Activated T-cell treated with anti-CD3 and anti-CD28 coated beads, Interleukin-2, amount 50 U/mL, for 72 hours (primary cell): ENCODE measurements at places on chromosomes 7 and 10. TPM values are rescaled to one million over a fixed set of nuclear protein-coding genes. Genes with fewer than 3 reads are reported as not detected.
A peak's percentile ranks its signal among the peaks of the same experiment; 100 is the strongest.

DNA sequence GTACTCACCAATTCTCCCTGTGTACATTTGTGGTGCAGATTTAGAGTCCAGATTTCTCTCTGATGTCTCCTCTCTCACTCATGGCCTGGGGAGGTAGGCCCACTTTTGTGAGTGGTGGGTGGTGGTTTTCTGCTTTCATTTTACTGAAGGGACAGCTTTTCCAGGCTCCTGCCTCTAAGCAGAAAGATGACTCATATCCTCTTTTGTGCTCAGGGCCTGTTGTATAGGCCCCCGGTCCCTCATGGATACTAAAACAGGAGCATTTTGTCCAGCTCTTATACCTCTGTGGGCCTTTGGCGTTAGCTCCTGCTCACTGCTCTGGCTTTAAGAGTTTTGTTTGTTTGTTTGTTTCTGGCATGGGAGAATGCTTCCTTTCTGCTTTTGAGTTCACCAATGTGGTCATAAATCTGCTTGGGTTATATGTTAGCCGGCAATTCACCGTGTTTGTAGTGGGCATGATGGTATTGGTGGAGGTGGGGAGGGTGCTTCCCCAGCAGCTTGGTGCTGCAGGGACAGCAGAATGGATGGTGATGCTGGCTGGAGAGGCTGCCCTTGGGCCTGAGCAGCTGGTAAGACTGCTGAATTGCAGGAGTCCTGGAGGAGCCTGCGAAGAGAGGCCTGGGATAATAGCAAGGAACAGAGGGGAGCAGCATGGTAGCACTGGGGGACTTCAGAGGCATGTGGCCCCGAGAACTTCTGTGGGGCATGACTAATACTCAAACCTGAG is 468.7 kb downstream of the RPS24 start:
- no peak for DNase-seq
- peaks cover 12% of the 10 kb centered on the region for H3K4me1 ChIP-seq
- H3K27ac ChIP-seq, result no peak overlapping the region
- H3K4me3 ChIP-seq, result no peak overlapping the region
- peaks cover 2% of the 10 kb centered on the region for H3K36me3 ChIP-seq

DNA sequence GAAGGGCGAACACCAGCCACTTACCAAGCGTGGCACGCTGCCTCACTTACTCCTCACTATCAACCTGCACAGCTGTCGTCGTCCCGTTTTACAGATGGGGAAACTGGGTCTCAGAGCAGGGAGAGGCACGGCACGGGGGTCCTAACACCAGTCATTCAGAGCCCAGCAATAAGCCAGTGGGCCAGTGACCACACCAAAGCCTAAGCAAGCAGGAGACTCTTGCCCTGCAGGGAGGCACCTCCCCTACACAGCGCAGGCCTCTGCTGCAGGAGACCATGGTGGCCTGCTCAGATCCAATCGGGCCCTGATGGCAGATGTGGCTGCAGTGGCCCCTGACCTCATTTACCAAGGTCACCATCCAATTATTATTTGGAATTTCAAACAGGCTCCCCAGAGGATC is 4.8 kb downstream of the SLIT1 start:
- peaks cover 46% of the 10 kb centered on the region for H3K27me3 ChIP-seq
- no peak overlapping the region for H3K4me3 ChIP-seq
- DNase-seq, result no peak
- H3K27ac ChIP-seq, result no peak overlapping the region

- H3K27ac ChIP-seq, result no peak overlapping the region
- H3K4me1 ChIP-seq, result no peaks in the 10 kb centered on the region
- H3K4me3 ChIP-seq, result no peak overlapping the region
- no peak for DNase-seq
- H3K27me3 ChIP-seq, result no peaks in the 10 kb centered on the region
Measured at GRCh38 chr7:37193087-37193774, 255.4 kb downstream of the ELMO1 start.

GRCh38 chr10:53315709-53316108 is 543.1 kb upstream of the MBL2 start:
- no peaks in the 10 kb centered on the region for H3K4me1 ChIP-seq
- H3K27ac ChIP-seq, result no peak overlapping the region
- H3K27me3 ChIP-seq, result no peaks in the 10 kb centered on the region
- DNase-seq, result no peak
- H3K4me3 ChIP-seq, result no peak overlapping the region

- no peaks in the 10 kb centered on the region for H3K36me3 ChIP-seq
- H3K27me3 ChIP-seq, result peaks cover 60% of the 10 kb centered on the region
- no peak for DNase-seq
- H3K4me1 ChIP-seq, result no peaks in the 10 kb centered on the region
- no peak overlapping the region for H3K4me3 ChIP-seq
- H3K27ac ChIP-seq, result no peak overlapping the region
Measured at GRCh38 chr7:45892407-45893035, 4.2 kb downstream of the IGFBP1 start.

GRCh38 chr7:29248713-29249382 is 54.3 kb downstream of the CHN2 start:
- H3K36me3 ChIP-seq, result peaks cover 1% of the 10 kb centered on the region
- H3K27ac ChIP-seq, result no peak overlapping the region

- H3K27ac ChIP-seq, result no peak overlapping the region
- H3K27me3 ChIP-seq, result peaks cover 7% of the 10 kb centered on the region
- H3K4me3 ChIP-seq, result no peak overlapping the region
- H3K36me3 ChIP-seq, result no peaks in the 10 kb centered on the region
Measured at GRCh38 chr7:151453326-151453791, 13.4 kb upstream of the CRYGN start.

- peaks cover 3% of the 10 kb centered on the region for H3K36me3 ChIP-seq
- H3K27me3 ChIP-seq, result no peaks in the 10 kb centered on the region
- DNase-seq, result peak; percentile 67
- peak overlapping the region; percentile 76 for H3K4me3 ChIP-seq
- peaks cover 93% of the 10 kb centered on the region for H3K4me1 ChIP-seq
Measured at GRCh38 chr7:43590862-43591557, 8.1 kb downstream of the STK17A start.

DNA sequence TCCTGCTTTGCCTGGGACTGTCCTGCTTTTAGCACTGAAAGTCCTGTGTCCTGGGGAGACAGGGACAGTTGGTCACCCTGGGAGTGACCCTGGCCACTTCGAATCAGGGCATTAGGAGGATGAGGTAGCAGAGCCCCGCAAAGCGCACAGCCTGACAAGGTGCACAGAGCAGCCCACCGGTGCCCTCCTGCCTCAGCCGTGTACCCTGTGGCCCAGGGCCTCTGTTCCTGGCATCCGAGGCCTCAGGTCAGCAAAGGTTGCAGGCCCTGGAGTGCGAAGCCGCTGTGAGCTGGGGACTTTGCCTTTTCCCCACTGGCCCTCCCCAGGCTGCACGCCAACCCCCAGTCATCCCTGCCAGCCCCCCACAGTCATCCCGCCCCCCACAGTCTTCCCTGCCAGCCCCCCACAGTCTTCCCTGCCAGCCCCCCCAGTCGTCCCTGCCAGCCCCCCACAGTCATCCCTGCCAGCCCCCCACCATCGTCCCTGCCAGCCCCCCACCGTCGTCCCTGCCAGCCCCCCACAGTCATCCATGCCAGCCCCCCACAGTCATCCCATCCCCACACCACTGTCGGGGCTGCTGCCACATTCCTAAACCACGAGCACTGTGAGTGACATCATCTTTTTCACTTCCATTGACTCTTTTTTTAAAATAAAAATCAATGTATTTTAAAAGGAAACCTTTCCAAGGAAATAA is 91.8 kb downstream of the RGS10 start:
- no peaks in the 10 kb centered on the region for H3K36me3 ChIP-seq
- no peak for DNase-seq
- H3K27me3 ChIP-seq, result no peaks in the 10 kb centered on the region
- H3K4me1 ChIP-seq, result peaks cover 1% of the 10 kb centered on the region
- H3K27ac ChIP-seq, result no peak overlapping the region

DNA sequence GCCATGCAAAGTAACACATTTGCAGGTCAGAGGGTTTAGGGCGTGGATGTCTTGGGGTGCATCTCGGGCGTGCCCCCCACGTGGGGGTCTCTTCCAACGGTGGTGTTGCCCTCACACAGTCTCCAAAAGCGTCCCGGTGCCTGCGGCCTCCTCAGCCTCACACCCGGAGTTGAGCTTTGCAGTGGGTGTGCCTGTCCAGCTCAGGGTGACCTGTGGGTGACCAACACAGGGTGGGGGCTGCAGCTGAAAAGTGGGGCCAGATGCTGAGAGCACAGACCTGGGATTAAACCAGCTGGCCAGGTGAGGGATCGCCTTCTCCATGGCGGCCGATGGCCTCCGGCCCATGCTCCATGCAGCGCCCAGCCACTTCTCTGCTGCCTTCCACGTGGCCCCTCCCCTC is 63.1 kb downstream of the PWWP2B start:
- H3K27me3 ChIP-seq, result no peaks in the 10 kb centered on the region
- no peak for DNase-seq
- no peaks in the 10 kb centered on the region for H3K36me3 ChIP-seq
- no peak overlapping the region for H3K4me3 ChIP-seq
- no peak overlapping the region for H3K27ac ChIP-seq
- H3K4me1 ChIP-seq, result peaks cover 4% of the 10 kb centered on the region

DNA sequence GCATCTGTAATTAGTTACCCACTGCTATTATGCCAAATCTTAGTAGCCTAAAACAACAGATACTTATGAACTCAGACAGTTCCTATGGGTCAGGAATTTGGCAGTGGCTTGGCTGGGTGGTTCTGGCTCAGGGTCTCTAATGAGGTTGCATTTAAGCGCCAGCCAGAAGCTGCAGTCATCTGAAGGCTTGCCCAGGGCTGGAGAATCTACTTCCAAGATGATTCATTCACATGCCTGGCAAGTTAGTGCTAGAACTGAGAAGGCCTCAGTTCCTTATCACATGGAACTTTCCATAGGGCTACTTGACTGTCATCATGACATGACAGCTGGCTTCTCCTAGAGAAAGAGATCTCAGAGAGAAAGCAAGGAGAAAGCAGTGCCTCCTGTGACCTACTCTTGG is 121.3 kb downstream of the AVL9 start:
- no peaks in the 10 kb centered on the region for H3K36me3 ChIP-seq
- no peaks in the 10 kb centered on the region for H3K27me3 ChIP-seq
- H3K4me3 ChIP-seq, result no peak overlapping the region
- H3K4me1 ChIP-seq, result no peaks in the 10 kb centered on the region
- DNase-seq, result no peak

DNA sequence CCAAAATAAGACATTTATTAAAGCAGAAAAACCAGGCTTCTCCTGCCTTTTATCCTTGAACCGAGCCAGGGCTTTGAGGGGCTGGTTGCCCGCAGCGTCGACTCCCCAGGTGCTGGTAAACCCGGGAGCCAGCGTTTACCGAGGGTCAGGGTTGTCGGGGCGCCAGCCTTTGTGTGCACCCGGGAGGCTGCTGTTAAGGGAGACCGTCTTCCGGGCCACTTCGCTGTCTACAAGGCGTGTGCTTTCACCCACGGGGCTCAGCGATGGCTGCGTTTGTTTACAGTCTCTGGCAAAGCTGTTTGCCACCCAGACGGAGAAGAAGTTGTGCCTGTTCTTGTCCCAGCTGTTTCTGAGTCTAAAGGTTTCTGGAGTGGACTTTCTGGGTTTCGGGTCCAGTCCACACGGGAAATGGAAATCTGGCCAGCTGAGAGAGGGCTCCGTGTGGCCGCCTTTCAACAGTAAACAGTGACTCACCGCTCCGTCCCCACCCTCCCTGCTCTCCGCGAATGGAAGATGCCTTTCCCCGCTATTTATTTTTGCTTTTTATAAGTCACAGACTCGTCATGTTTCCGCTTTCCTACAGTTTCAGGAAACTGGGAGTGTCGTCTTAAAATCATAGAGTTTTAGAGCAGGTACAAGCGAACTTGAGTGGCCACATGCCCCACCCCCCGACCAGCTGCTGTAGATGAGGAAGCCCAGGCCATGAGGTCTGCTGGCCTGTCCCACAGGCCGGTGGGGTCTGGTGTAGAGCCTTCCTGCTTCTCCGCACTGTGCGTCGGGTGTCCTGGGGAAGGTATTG is 2.2 kb downstream of the MAFK start:
- H3K4me1 ChIP-seq, result peaks cover 25% of the 10 kb centered on the region
- H3K27ac ChIP-seq, result peak overlapping the region; percentile 91
- no peaks in the 10 kb centered on the region for H3K27me3 ChIP-seq
- peak; percentile 56 for DNase-seq
- H3K36me3 ChIP-seq, result no peaks in the 10 kb centered on the region

DNA sequence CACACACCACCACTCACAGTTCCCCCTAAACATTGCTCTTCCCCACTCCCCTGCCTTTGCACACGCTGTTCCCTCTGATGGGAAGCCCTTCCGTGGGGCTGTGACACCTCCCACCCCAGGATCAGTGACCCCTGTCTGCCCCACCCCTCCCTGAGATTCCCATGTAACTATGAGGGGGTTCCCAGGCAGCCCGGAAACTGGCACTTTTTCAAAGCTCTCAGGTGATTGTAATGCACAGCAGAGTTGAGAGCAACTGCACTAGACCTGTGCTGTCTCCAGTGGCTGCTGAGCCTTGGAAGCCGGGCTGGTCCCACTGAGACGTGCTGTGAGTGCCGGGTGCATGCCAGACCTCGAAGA is 29.8 kb downstream of the GPRIN2 start:
- H3K4me1 ChIP-seq, result no peaks in the 10 kb centered on the region
- no peaks in the 10 kb centered on the region for H3K27me3 ChIP-seq
- no peak overlapping the region for H3K4me3 ChIP-seq
- DNase-seq, result no peak
- no peak overlapping the region for H3K27ac ChIP-seq

GRCh38 chr10:112552593-112553110 is 105.6 kb downstream of the VTI1A start:
- no peaks in the 10 kb centered on the region for H3K36me3 ChIP-seq
- no peaks in the 10 kb centered on the region for H3K27me3 ChIP-seq

DNA sequence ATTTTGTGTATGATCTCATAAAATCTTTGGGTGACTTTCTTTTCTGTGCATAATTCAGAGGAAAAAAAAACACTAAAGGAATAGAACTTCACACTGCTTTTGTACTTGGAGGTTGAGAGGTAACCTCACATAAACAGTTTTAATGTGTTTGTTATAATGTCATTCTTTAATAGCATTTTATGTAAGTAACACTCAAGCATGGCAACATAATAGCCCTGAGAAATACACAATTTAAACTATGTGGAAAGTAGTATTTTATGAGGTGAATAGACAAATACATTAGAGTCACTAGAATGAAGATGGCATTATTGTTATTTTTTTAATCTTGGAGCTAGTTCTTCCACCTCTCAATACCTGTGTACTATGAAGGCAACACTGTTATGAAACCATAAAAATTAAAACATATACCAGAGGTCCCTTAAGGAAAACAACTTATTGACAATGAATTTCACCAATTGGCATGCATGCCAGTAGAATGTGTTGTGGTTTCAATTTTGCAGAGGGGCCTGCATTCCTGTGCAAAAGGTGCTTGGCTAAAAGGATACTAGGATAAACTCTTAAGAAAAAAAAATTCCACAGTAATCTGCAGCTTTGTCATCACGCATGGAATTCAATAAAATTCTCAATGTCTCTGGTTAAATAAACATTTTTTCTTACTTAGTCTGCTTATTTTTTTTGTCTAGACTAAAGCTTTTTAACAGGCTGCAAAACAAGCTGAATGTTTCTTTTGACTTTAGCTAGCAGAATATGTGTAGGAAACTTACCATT is 102.5 kb downstream of the CD36 start:
- H3K27ac ChIP-seq, result no peak overlapping the region
- no peaks in the 10 kb centered on the region for H3K4me1 ChIP-seq
- no peak for DNase-seq
- no peaks in the 10 kb centered on the region for H3K36me3 ChIP-seq
- H3K27me3 ChIP-seq, result no peaks in the 10 kb centered on the region
- H3K4me3 ChIP-seq, result no peak overlapping the region

GRCh38 chr10:124736491-124737136 is 7.6 kb downstream of the FAM53B start:
- H3K27me3 ChIP-seq, result peaks cover 15% of the 10 kb centered on the region
- H3K4me3 ChIP-seq, result peak overlapping the region; percentile 21

GRCh38 chr7:82444220-82444909 is 788 bp upstream of the CACNA2D1 start:
- no peak for DNase-seq
- no peak overlapping the region for H3K27ac ChIP-seq
- no peaks in the 10 kb centered on the region for H3K36me3 ChIP-seq
- H3K4me3 ChIP-seq, result peak overlapping the region; percentile 65
- H3K4me1 ChIP-seq, result no peaks in the 10 kb centered on the region

The NAT16 gene
- not detected for total RNA-seq

The LRRD1 gene
- total RNA-seq, result not detected

The CFAP43 gene
- total RNA-seq, result 0.31 TPM
